Aorta (tissue), 5 donors: ENCODE measurements at places on chromosomes 16 and 17. TPM values are rescaled to one million over a fixed set of nuclear protein-coding genes. Genes with fewer than 3 reads are reported as not detected.

GRCh38 chr17:42672038-42672437 is 4.8 kb downstream of the PLEKHH3 start:
- H3K4me1 ChIP-seq = peaks cover under 1% of the 10 kb centered on the region
- H3K36me3 ChIP-seq = peaks cover 3% of the 10 kb centered on the region
- no peak for DNase-seq
- no peak overlapping the region for H3K27ac ChIP-seq
- no peaks in the 10 kb centered on the region for H3K27me3 ChIP-seq
- no peak overlapping the region for H3K4me3 ChIP-seq

Gene IL34
- 14.2 TPM for total RNA-seq

GRCh38 chr17:59800530-59800942 is 92.2 kb downstream of the TUBD1 start:
- no peak overlapping the region for H3K4me3 ChIP-seq
- no peak for DNase-seq
- H3K27ac ChIP-seq = no peak overlapping the region
- no peaks in the 10 kb centered on the region for H3K36me3 ChIP-seq
- H3K27me3 ChIP-seq = no peaks in the 10 kb centered on the region

Gene KCNJ2
- 5.1 TPM for total RNA-seq

Gene TSEN54
- total RNA-seq = 14.0 TPM

Gene TEKT1
- not detected for total RNA-seq

DNA sequence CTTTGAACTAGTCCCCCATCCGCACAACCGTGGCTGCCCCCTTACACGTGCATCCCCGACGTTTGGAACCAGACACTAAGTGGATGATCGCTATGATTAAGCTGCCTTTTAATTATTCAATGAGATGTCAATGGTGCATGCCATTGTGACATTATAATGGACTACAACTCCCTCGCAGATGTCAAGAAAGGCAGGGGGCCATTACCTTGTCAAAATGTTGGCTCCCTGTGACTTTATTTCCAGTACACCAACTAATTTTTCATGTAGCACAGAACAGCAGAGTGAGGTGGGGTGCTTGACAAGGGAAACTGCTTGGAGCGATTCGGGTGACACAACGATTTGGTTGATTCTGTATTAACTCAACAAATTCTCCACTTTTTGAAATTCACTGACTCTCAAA is 26.5 kb downstream of the ASIC2 start:
- no peak overlapping the region for H3K4me3 ChIP-seq
- no peaks in the 10 kb centered on the region for H3K4me1 ChIP-seq

Gene ENO3
- total RNA-seq = 5.2 TPM

GRCh38 chr16:88601313-88602036 is 31.3 kb downstream of the ZC3H18 start:
- no peaks in the 10 kb centered on the region for H3K4me1 ChIP-seq
- no peaks in the 10 kb centered on the region for H3K27me3 ChIP-seq
- no peak overlapping the region for H3K4me3 ChIP-seq
- peaks cover 3% of the 10 kb centered on the region for H3K36me3 ChIP-seq
- DNase-seq = no peak

Gene FBXW10B
- total RNA-seq = 1.7 TPM

- H3K27ac ChIP-seq = no peak overlapping the region
- DNase-seq = no peak
- no peaks in the 10 kb centered on the region for H3K4me1 ChIP-seq
- no peaks in the 10 kb centered on the region for H3K27me3 ChIP-seq
Measured at GRCh38 chr16:71247478-71247877, 17.0 kb upstream of the HYDIN start.

- H3K27ac ChIP-seq = no peak overlapping the region
- H3K27me3 ChIP-seq = no peaks in the 10 kb centered on the region
- no peak for DNase-seq
- no peaks in the 10 kb centered on the region for H3K4me1 ChIP-seq
- H3K36me3 ChIP-seq = no peaks in the 10 kb centered on the region
- H3K4me3 ChIP-seq = no peak overlapping the region
Measured at GRCh38 chr17:39813631-39814030, 50.5 kb downstream of the IKZF3 start.

GRCh38 chr16:86505899-86506864 is 4.1 kb upstream of the FOXF1 start:
- no peaks in the 10 kb centered on the region for H3K36me3 ChIP-seq
- no peak for DNase-seq
- H3K4me3 ChIP-seq = no peak overlapping the region
- H3K4me1 ChIP-seq = no peaks in the 10 kb centered on the region

DNA sequence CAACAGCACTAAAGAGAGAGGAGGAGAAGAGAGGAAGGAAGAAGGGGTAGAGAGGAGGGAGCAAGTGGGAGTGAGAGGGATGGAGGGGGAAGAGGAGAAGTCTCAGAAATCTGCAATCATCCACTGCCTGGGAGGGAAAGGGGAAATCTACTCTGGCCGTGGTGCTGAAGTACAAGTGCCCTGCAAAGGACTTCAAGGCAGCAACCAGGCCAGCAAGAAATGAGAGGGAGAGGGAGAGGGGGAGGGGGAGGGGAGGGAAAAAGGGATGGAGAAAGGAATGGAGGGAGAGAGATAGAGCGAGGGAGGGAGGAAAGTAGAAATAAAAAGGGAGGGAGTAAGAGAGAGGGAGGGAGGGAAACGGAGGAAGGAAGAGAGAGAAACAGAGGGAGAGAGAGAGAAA is 130.8 kb upstream of the EEF2KMT start:
- H3K36me3 ChIP-seq = no peaks in the 10 kb centered on the region
- no peaks in the 10 kb centered on the region for H3K4me1 ChIP-seq
- H3K27me3 ChIP-seq = no peaks in the 10 kb centered on the region

GRCh38 chr17:59431601-59432000 is 100.1 kb downstream of the YPEL2 start:
- no peak overlapping the region for H3K4me3 ChIP-seq
- H3K27me3 ChIP-seq = no peaks in the 10 kb centered on the region
- no peak overlapping the region for H3K27ac ChIP-seq

DNA sequence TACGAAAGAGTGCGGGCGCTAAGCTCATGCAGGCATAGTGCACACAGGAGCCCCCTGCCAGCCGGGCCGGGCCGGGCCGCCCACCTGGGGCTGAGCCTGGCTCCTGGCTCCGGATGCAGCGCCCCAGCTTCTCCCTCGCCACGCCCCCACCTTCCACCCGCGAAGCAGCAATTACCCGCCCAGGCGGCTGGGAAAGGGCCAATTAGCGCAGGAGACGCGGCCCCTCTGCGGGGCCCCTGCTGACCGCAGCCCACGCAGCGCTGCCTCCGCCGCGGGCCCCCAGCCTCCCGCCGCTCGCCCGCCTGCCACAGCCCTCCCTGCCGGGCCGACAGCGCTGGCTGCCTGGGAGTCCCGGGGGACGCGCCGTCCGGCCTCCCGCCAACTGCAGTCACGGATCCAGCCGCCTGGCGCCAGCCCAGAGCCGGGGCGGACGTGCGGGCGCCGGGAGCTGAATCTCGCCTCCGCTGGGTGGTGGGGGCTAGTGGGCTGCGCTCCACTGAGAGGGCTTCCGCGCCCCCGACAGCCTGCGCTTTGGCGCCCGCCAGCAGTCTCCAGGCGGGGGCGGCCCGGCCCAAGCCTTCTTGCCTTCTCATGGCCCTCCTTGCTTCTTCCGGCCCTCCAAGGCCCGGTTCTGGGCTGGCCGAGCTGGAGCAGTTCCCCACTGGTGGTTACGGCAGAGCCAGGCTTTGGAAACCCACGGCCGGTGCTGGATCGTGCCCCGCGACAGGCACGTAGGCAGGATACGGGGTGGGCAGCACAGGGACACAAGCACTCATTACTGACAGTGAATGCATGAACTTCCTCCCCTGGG is 14.9 kb upstream of the CBFB start:
- peak; percentile 86 for DNase-seq
- no peaks in the 10 kb centered on the region for H3K36me3 ChIP-seq
- H3K27me3 ChIP-seq = no peaks in the 10 kb centered on the region
- H3K4me3 ChIP-seq = peak overlapping the region; percentile 27
- no peaks in the 10 kb centered on the region for H3K4me1 ChIP-seq
